Osteocyte (in vitro differentiated cells): ENCODE measurements at places on chromosomes 5 and 9.

DNA sequence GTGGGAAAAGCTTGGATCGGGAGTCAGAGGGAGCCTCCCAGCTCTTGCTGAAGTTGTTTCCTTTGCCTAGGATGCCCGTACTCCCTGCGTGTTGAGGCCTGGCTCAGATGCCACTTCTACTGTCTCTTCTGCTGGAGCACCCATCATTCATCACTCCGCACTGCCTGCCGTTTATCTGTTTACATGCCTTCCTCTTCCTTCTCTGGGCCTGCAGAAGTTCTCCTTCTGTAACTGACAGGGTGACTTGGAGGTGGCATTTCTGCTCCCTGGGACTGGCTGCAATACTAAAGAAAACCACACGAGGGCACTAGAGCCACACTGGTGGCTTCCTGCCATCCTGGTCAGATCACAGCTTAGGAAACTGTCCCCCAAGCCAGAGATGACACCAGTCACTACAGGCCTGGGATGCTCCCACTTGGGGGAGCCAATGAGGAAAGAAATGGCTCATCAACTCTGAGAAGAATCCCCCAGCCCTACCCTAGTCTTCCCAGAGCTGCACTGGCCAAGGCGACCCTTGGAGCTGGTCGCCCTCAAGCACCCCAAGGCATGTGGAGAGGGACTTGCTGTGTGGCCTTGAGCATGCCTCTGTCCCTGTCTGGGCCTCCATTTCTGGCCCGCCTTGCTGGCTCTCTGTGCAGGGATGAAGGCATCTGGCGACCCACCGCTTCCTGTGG, 9.7 kb upstream of the SLC25A51 start:
- peak; percentile 93 for DNase-seq
- no peak overlapping the region for H3K4me3 ChIP-seq
- no peak overlapping the region for H3K27ac ChIP-seq
- H3K4me1 ChIP-seq: peaks cover 4% of the 10 kb centered on the region

DNA sequence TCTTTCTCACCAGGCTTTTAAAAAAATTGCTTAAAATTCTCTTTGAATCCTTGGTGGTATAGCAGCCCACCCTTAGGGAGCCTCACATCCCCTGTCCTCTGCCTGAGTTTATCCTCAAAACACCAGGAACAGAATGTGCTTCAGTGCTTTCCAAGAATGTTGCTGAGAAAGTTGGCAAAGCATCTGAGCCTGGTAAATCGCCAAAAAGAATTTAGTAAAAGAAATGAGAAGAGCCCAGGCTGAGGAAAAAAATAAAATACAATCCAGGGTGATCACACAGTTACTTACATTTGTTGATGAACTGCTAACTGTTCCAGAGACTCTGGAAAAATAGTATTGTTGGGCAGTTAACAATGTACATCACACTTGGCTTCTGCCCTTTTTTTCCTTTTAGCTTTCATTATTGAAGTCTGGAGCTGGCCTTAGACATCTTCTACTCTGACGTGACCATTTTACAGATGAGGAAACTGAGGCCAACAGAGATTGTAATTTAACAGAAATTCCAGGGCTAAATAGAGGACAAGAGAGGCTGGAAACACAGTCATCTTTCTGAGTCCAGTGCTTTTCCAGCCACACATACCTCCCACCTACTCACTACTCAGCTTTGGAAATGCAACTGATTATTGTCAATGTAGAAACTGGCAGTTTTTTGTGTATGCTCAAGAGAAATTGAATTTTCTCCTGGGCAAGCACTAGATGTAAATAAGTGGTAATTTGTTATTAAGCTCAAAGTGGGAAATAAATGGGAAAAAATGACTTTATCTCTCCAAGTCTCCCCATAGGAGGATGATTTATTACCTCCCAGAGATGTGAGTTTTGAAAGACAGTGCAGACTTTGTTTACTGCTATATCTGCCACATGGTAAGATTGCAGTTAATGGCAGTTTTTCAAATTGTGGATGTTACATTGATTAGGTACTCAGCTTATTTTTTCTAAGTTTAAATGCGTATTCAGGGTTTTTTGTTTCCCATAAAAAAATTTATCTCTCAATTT, 86.7 kb upstream of the ALDH1A1 start:
- H3K4me3 ChIP-seq: no peak overlapping the region
- DNase-seq: no peak
- no peak overlapping the region for H3K27ac ChIP-seq
- peaks cover 11% of the 10 kb centered on the region for H3K4me1 ChIP-seq

DNA sequence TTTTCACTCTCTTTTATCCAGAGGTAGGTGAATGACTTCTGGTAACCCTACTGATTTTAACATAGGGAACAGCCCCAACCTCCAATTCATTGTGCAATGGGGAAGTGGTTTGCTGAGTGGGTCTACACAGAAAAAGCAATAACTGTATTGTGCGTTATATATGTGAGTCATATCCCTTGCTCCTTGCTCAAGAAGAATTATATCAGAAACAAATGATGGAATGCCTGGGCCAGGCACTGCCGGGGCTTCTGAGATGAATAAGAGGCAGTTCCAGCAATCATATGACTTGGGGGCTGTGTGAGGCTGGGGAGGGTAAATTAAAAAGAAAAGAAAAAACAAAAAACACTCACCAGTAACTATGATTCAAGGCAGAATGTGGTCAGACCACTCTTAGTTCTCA, 79.2 kb upstream of the ABCA1 start:
- no peak for DNase-seq
- peak overlapping the region; percentile 70 for H3K27ac ChIP-seq
- H3K27me3 ChIP-seq: no peaks in the 10 kb centered on the region
- H3K4me3 ChIP-seq: no peak overlapping the region

DNA sequence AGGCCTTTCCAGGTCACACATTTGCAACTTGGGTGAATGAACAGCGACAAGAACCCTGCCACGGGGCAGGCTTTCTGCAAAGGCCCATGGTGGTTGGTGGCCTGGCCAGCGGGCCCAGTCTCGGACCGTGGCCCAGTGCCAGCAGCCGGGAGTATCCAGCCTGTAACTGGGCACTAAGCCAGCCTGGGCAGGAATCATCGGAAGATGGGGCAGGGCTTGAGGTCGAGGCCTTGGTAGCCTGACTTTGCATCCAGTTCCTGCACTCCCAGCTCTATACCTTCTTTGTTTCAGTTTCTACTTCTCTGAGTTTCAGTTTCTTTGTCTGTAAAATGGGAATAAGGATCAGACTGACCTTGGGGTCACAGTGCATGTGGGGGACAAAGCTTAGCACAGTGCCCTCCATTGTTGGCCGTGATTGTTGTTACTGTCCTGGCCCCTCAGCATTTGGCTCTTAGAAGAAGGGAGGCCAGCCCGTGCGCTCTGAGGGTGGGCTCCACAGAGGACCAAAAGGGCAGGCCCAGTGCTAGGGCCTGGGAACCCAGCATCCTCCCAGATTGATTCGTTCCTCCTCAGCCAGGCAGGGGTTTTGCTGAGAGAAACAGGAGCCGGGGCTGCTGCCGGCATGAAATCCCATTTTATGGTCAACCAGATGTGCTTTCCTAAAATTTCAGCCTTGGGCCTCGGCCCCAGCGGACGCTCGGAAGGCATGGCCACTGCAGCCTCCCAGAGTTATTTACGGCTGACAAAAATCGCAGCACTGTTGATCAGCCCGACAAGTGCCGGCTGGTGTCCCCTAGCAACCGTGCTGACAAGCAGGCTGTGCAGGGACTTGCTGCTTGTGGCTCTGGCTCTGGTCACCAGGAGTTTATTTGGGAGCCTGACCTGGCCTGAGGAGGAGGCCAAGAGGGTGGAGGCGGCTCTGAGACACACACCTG, 43.6 kb downstream of the JADE2 start:
- H3K4me3 ChIP-seq: no peak overlapping the region
- peaks cover 29% of the 10 kb centered on the region for H3K36me3 ChIP-seq
- H3K27me3 ChIP-seq: no peaks in the 10 kb centered on the region

- H3K4me3 ChIP-seq: no peak overlapping the region
- no peak for DNase-seq
- no peak overlapping the region for H3K27ac ChIP-seq
- H3K27me3 ChIP-seq: no peaks in the 10 kb centered on the region
- H3K36me3 ChIP-seq: peaks cover 3% of the 10 kb centered on the region
These were observed 593.9 kb upstream of the GRAMD2B start for GRCh38 chr5:125829349-125829748.

DNA sequence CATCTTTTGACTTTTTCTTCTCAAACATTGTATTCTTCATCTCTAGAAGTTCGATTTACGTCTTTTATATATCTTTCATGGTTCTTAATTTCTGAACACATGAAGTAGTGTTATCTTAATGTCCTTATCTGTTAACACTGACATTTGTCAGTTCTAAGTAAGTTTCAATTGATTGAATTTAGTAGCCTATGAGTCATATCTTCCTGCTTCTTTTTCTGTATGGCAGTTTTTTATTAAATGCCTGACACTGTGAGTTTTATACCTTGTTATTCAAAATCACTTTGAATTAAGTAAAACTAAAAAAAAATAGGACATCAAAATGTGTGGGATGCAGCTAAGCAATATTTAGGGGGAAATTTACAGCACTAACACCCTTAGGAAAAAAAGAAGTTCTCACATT, 707.0 kb upstream of the ACO1 start:
- H3K4me3 ChIP-seq: no peak overlapping the region
- no peaks in the 10 kb centered on the region for H3K4me1 ChIP-seq
- DNase-seq: no peak
- H3K27me3 ChIP-seq: peaks cover 33% of the 10 kb centered on the region
- H3K27ac ChIP-seq: no peak overlapping the region

DNA sequence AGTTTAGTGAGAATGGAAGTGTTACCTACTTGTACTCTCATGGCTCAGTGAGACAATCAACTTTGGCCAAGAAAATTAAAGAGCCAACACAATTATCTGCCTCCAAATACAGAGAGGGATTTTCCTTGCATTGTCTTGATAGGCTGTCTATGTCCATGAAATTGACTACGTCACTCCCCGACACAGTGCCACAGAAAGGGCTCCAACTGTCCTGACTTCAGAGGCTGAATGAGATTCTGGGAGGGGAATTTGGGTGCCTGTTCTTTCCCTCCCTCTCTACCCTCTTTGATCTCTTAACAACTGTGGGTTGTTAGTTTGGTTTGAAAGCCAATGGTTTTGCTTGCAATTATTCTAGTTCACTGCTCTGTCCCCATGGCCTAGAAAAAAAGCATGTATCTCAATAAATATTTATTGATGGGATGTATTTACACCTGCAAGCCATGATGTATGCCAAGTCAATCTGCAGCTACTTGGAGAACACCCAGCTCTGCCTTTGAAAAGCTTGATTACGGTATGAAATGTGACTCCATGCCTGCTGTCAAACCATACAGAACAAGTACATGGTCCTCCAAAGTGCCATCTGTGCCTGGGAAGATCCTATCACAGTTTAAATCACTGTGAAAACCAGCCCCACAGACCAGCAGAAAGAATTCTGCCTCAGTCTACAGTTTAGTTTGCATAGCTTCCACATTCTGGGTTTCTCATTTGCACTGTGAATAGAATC, 37.3 kb downstream of the CAPSL start:
- no peak overlapping the region for H3K27ac ChIP-seq
- no peak overlapping the region for H3K4me3 ChIP-seq
- no peaks in the 10 kb centered on the region for H3K4me1 ChIP-seq
- no peaks in the 10 kb centered on the region for H3K27me3 ChIP-seq
- H3K36me3 ChIP-seq: no peaks in the 10 kb centered on the region
- no peak for DNase-seq

- no peak for DNase-seq
- no peak overlapping the region for H3K4me3 ChIP-seq
- no peak overlapping the region for H3K27ac ChIP-seq
These were observed 199.3 kb upstream of the ADAMTSL1 start for GRCh38 chr9:18274693-18275092.

GRCh38 chr5:15621094-15621493, 121.1 kb downstream of the FBXL7 start:
- peaks cover 41% of the 10 kb centered on the region for H3K4me1 ChIP-seq
- H3K27me3 ChIP-seq: no peaks in the 10 kb centered on the region
- peaks cover 4% of the 10 kb centered on the region for H3K36me3 ChIP-seq

- H3K36me3 ChIP-seq: no peaks in the 10 kb centered on the region
- H3K27me3 ChIP-seq: peaks cover 13% of the 10 kb centered on the region
- H3K27ac ChIP-seq: no peak overlapping the region
- no peak overlapping the region for H3K4me3 ChIP-seq
- DNase-seq: no peak
These were observed 36.7 kb upstream of the CCDC112 start for GRCh38 chr5:115333164-115333563.

DNA sequence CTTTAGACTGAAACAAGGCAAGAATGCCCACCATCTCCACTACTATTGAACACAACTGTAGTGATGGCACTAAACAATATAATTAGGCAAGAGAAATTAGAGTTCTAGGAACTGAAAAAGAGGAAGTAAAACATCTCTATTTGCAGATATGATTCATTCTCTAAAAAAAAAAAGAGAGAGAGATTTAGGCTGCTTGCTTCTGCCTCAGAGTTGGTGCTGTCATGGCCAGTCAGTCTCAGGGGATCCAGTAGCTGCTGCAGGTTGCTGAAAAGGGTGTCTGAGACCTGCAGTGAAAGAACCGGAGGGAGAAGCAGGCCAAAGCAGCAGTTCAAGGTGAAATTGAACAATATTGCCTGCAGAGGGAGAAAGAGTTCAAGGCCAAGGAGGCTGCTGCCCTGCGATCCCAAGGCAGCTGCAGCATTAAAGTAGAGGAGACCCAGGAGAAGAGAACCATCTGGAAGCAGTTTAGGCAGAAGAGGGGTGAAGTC, 72.5 kb downstream of the AP3B1 start:
- peaks cover 56% of the 10 kb centered on the region for H3K36me3 ChIP-seq
- no peak for DNase-seq
- no peak overlapping the region for H3K4me3 ChIP-seq
- H3K4me1 ChIP-seq: no peaks in the 10 kb centered on the region

- no peaks in the 10 kb centered on the region for H3K27me3 ChIP-seq
- no peak overlapping the region for H3K4me3 ChIP-seq
- peaks cover 36% of the 10 kb centered on the region for H3K36me3 ChIP-seq
- DNase-seq: peak; percentile 19
- peaks cover 3% of the 10 kb centered on the region for H3K4me1 ChIP-seq
These were observed 8.8 kb downstream of the PRXL2C start for GRCh38 chr9:96646081-96646991.

DNA sequence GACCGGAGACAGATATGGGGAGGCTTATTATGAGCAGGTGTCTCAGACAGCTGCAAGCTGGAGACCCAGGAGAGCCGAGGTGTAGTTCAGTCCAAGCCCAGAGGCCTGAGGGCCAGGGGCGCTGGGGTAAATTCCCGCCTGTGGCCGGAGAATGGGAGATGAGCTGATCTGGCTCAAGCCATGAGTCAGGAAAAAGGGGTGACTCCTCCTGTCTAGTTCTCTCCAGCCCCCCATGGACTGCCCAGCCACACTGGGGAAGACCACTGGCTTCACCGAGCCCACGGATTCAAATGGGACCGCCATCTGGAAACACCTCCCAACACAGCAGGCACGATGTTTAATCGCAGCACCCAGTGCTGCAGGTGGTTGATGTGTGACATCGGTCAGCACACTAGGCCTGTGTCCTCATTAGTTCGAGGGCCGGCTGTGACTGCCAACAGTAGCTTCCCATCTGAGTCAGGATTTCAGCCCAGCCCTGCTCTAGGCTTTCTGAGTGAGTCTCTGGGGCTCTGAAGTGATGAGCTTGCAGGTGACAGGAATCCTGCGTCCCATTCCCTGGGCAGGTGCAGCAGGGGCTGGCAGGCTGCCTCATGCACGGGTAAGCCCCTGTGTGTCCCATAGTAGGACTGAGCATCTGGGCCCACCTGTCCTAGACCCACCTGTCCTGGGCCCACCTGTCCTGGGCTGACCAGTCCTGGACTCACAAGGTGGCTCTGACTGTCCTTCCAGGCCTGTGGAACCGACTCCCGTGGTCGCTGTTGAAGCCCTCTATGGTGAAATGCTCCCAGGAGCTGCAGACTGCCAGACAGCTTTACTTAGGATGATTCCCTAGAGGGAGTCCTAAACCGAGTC, 49.7 kb downstream of the AHRR start:
- peaks cover 11% of the 10 kb centered on the region for H3K36me3 ChIP-seq
- peak overlapping the region; percentile 93 for H3K27ac ChIP-seq
- peak; percentile 82 for DNase-seq

GRCh38 chr5:83441747-83442146, 29.8 kb upstream of the VCAN start:
- no peak for DNase-seq
- no peak overlapping the region for H3K4me3 ChIP-seq
- no peaks in the 10 kb centered on the region for H3K27me3 ChIP-seq
